ENCODE measurements at places on chromosomes 13 and 19.

DNA sequence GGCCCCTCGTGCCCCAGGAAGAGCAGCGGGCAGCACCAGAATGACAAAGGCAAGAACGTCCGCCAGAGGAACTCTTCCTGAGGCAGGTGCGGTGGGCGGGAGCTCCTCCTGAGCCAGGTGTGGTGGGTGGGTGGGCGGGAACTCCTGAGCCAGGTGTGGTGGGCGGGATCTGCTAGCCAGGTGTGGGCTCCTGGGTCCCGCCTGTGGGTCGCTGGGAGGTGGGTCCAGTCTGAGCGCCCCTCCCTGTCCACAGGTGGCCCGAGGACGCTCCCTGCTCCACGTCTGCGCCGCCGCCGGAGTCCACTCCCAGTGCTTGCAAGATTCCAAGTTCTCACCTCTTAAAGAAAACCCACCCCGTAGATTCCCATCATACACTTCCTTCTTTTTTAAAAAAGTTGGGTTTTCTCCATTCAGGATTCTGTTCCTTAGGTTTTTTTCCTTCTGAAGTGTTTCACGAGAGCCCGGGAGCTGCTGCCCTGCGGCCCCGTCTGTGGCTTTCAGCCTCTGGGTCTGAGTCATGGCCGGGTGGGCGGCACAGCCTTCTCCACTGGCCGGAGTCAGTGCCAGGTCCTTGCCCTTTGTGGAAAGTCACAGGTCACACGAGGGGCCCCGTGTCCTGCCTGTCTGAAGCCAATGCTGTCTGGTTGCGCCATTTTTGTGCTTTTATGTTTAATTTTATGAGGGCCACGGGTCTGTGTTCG lies 7.0 kb upstream of the HCN2 start:
- no peak for DNase-seq

GRCh38 chr13:29704648-29705047 lies 109.2 kb upstream of the SLC7A1 start:
- no peak for DNase-seq

DNA sequence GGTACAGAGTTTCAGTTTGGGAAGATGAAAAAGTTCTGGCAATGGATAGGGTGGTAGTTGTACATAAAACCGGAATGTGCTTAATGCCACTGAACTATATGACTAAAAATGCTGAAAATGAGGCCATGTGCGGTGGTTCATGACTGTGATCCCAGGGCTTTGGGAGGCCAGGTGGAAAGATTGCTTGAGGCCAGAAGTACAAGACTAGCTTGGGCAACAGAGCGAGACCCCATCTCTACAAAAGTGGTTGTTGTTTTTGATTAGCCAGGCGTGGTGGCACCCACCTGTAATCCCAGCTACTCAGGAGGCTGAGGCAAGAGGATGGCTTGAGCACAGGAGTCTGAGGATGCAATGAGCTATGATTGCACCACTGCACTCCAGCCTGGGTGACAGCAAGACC lies 12.8 kb downstream of the SMAD9 start:
- no peak for DNase-seq

GRCh38 chr13:39875111-39875987 lies 219.9 kb downstream of the COG6 start:
- DNase-seq: no peak

GRCh38 chr13:40348096-40348679 lies 318.3 kb downstream of the FOXO1 start:
- DNase-seq: no peak

- DNase-seq: no peak
Observed at GRCh38 chr19:3154957-3155736, 19.3 kb downstream of the GNA15 start.

DNA sequence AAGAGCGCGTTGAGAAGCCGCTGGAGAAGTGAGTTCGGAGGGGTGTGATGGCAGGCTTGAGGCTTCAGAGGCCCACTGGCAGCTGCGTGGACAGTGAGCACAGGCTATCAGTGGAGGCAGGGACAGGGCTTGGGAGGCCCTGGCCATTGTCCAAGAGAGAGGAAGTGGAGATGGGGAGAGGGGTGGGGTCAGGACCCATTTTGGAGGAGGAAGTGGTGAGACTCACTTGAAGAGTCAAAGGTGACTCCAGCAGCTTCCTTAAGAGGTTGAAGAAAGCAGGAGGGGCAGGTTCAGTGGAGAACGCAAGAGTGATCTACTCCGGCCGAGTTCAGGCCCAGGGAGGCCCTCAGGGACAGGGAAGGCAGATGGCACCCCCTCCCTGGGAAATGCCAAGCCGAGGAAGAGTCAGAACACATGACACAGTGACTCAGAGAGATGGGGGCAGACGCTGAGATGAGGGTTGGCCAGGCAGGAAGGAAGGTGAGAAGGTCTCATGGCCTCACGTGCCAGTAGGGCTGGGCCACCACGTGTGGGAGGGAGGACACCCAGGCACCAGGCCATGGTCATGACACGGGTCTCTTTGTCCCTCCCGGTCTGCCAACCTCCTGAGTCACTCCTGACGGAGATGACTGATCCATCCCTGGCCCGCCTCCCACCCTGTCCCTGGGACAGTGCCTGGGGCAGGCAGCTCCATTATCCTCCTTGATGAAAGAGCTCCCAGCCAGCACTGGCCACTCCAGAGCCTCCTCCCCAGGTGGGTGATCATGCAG lies 10.1 kb upstream of the CD22 start:
- no peak for DNase-seq

GRCh38 chr13:45695198-45695730 lies 6.9 kb upstream of the CBY2 start:
- DNase-seq: no peak

DNA sequence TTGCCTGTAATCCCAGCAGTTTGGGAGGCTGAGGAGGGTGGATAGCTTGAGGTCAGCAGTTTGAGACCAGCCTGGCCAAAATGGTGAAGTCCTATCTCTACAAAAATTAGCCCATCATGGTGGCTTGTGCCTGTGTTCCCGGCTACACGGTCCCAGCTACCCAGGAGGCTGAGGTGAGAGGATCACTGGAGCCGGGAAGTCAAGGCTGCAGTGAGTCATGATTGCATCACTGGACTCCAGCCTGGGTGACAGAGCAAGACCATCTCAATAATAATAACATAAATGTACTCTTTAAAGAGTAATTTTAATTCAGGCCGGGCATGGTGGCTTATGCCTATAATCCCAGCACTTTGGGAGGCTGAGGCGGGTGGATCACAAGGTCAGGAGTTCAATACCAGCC lies 38.7 kb downstream of the SKA3 start:
- DNase-seq: no peak

- DNase-seq: no peak
Observed at GRCh38 chr19:35278578-35279284, 3.6 kb upstream of the HAMP start.

- DNase-seq: no peak
Observed at GRCh38 chr13:41457589-41458186, 338 bp downstream of the RGCC start.

DNA sequence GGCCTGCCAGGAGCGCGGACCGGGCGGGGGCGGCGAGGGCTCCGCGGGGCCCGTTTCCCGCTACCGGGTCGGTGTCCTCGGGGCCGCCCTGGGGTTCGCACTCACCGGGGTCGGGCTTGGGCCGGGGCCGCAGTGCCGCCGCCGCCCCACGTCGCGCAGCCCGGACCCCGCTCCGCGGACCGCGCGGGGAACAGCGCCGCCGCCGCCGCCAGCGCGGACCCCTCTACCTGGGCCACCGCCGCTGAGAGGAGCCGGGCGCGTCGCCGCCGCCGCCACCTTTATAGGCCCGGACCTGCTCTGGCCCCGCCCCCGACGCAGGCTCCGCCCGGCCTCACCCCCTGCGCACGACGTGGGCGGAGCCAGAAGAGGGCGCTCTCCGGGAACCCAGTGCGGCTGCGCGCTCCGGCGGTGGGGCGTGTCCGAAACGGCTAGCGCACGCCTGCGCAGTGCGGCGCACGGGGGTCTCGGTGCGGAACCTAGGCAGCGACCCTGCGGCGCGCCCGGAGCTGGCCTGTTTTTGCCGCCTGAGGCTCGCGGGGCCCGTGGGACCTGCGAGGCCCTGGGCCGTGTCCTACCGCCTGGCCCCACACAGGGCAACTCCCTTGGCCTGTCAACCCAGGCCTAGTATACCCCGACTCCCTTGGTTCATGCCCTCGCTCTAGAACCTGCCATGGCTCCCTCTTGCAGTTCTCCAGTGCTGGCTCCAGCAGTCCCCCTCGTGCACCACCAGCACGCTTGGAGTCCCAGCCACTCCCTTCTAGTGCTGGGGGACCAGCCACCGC lies at the start of gene MKNK2:
Gene MKNK2 (minus strand): TSS at position 254 of the 782 bp plus-strand sequence. CDS start 393 bp downstream, outside the sequence.
- peak; percentile 9 for DNase-seq

DNA sequence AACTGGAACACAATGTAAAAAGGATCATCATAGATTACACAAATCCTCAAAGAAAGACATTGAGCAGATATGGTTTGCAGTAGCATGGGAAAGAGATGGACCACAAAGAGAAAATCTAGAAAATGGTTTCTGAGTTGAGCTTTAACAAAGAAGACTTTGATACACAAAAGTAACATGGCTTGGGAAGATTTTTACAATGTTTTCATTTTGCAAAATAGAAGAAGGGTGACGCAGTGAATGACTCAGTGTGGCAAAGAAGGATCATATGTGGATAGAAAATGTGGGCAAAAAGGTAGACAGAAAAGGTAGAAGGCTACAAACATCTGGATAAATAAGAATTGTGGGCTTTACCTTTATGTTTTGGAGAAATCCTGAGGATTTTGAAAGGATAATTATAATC lies 1220.5 kb downstream of the PCDH17 start:
- DNase-seq: no peak

GRCh38 chr13:113876346-113877148 lies 12.7 kb upstream of the GAS6 start:
- no peak for DNase-seq

- DNase-seq: no peak
Observed at GRCh38 chr13:38570706-38571105, 116.2 kb upstream of the FREM2 start.

DNA sequence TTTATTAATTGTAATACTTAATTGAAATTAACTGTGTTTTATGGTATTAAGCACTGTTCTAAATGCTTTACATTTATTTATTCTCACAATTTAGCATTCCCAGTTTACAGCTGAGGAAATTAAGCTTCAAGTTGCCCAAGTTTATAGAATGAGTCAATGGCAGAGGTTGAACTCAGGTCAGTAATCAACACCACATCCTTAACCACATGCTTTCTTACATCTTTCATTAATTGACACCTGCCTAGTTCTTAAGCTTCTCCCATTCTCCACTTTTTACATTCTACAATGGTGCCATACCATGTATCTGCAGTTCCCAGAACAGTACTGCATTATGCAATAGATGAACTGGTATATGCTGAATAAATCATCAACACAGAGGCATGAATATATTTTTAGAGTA lies 11.7 kb upstream of the RBM26 start:
- DNase-seq: no peak

DNA sequence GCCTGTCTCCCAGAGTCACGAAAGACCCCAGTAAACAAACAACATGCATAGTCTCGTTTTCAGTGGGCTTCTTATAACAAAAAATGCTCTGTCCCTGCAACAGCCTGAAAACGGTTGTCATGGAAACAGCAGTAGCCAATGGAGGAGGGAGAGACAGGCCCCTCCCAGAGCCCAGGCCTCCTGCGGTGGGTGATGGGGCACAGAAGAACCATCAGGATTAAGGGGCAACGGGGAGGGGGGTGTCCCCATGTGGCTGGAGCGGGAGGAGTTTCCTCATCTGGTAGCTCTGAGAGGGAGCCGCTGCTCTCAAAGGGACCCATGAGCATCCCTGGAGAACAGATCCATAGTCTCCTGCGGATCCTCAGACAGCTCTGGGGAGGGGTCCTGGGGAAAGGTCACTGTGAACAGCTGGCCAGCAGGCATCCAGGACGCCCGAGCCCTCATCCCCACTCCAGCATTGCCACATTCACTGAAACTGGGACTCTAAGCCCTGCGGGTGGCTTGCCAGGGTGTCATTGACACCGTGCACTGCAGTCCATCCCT lies 37.5 kb upstream of the PNMA8B start:
- DNase-seq: no peak

- DNase-seq: no peak
Observed at GRCh38 chr13:50810998-50811397, 32.5 kb downstream of the DLEU7 start.

GRCh38 chr19:46791944-46792343 lies 3.5 kb upstream of the SLC1A5 start:
- DNase-seq: no peak

- no peak for DNase-seq
Observed at GRCh38 chr19:28036486-28036885, 1176.5 kb downstream of the UQCRFS1 start.

DNA sequence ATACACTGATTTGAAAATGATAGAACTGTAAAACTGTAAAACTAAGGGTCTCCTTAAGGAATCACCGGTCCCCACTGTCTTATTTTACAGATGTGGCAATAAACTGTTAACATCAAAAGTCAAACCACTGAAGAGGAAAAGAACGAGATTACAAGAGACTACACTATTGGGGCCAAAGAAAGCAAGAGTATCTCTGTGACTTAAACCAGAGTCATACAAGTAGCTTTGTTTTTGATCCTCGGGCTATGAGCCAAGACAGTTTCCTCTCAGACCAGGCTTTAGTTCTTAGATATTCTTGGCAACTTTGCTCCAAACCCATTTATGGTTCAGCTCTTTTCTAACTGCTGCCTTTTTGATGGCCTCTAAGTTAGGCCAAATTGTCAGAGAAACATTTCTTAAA lies 113.8 kb downstream of the TBC1D4 start:
- no peak for DNase-seq

Measured in NCI-H2081 treated with DMSO at 0.1 percent for 48 hours (cell line).